ENCODE measurements at places on chromosomes 5 and 9.

GRCh38 chr5:29247346-29248028 lies 1946.0 kb upstream of the CDH6 start:
- DNase-seq, result no peak

DNA sequence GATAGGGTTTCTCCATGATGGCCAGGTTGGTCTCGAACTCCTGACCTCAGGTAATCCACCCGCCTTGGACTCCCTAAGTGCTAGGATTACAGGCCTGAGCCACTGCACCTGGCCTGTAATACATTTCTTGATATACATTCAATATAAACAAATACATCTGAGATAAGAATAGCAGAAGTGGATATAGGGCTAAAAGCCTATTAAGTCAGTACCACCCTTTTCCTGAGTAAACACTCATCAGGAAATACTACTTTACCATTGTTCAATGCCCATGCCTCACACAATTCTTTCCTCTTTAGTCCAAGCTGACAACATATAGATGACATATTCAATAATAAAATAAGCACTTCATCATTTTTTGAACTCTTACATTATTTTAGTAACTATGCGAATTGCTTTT lies 64.8 kb downstream of the MRPS27 start:
- DNase-seq, result no peak

- no peak for DNase-seq
These were observed 1383.0 kb upstream of the C9orf72 start for GRCh38 chr9:28956116-28956880.

DNA sequence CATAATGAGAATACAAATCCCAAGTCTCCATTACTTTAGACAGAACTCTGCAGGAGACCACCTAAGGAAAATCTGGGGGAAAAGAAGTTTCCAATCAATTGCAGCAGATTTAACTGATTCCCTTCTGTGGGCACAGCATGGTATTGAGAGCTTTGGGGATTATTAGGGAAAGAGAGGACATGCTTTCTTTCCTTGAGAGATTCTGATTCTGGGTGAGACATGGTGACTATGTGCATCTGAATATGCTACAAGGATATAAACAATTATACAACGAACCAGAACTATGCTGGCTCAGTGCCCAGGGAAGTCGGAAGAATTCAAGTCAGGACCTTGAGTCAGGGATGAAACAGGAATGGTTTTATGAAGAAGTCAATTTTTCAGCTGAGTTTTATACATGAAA lies 183.7 kb downstream of the PDE4D start:
- DNase-seq, result no peak

- DNase-seq, result no peak
These were observed 298.3 kb upstream of the EFNA5 start for GRCh38 chr5:107968998-107969397.

DNA sequence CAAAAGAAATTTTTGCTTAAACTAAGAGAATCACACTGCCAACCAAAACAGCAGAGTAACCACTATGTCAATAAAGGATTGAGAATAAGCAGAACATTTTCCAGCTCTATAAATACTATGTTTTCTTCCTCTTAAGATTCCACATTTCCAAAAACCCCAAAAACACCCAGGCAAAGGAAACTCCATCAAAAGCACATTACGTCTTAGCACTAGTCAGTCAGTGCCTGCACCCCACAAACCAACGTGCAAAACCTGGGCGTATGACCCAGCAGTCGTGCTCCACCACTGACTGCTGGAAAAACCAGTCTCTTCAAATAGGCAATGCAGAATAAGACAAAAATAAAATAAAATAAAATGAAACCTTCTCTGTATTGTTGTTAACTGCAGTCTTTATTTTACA lies 85.3 kb downstream of the GNAQ start:
- no peak for DNase-seq

DNA sequence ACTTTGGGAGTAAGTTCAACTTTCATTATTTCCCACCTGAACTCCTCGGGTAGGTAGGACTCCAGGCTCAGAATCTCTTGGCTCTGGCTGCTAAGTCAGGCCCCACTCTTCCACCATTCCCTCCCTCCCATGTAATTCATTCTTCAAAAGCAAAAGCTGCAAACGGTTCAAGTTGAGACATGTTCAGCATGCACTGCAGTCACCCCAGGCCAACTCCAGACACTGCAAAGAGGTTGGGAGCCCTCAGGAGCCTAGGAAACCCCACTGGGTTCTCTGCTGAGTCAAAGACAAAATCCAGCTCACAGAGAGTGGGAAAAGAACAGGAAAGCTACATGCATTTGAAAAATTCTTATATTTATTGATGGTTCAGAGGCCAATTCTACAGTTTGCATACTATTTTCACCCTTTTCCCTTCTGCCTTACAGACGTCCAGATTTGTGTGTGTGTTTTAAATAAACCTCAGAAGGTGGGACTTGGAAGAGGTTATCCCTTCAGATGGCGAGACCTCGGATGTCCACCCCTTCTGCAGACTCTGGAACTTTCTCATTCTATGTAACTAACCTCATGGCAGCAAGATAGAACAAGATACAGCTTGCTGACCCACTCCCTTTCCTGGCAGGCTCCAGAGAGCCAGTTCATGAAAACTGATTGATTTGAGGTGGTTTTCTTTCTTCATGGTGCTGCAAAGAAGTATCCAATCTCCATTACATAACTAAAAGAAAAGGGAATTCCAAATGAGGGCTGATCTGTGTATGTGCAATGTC lies 65.7 kb upstream of the EQTN start:
- DNase-seq, result no peak

GRCh38 chr5:148005788-148006520 lies 57.8 kb upstream of the SPINK5 start:
- DNase-seq, result no peak

DNA sequence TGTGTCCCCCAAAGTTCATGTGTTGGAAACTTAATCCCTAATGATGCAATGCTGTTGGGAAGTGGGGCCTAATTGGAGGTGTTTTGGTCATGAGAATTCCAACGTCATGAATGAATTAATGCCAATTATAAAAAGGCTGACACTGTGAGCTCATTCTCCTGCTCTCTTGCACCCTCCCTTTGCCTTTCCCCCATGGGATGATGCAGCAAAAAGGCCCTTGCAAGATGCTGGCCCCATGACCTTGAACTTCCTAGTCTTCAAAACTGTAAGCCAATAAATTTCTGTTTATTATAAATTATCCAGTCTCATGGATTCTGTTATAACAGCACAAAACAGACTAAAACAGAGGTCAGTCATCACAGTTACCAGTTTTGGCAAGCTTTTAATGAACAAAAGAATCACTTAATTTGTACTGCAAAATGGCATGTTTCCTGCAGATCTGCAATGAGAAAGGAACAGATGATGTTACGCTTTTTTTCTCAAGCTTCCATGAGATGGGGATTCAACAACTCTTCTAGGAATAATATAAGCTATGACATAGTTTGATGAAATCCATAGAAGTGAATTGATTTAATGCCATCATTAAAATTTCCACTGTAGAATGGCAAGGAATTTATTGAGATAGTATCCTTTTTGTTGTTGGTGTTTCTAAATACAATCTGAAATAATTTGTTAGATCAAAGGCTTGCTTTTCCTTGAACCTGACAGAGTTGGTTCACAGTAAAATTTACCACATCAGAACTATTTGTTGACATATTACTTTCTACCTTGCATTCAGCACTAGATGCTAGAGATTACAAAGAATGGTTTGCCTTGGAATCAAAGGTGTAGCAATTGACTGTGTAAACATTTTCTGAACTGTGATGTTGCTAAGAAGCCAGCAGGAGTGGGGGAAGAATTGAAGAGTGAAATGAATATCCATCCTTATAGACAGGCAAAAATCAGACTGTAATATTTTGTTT lies 29.3 kb upstream of the RFK start:
- no peak for DNase-seq

GRCh38 chr9:126791406-126792230 lies 13.2 kb upstream of the ZBTB43 start:
- DNase-seq, result no peak

GRCh38 chr9:68957479-68957878 lies 56.4 kb downstream of the PRKACG start:
- DNase-seq, result no peak

DNA sequence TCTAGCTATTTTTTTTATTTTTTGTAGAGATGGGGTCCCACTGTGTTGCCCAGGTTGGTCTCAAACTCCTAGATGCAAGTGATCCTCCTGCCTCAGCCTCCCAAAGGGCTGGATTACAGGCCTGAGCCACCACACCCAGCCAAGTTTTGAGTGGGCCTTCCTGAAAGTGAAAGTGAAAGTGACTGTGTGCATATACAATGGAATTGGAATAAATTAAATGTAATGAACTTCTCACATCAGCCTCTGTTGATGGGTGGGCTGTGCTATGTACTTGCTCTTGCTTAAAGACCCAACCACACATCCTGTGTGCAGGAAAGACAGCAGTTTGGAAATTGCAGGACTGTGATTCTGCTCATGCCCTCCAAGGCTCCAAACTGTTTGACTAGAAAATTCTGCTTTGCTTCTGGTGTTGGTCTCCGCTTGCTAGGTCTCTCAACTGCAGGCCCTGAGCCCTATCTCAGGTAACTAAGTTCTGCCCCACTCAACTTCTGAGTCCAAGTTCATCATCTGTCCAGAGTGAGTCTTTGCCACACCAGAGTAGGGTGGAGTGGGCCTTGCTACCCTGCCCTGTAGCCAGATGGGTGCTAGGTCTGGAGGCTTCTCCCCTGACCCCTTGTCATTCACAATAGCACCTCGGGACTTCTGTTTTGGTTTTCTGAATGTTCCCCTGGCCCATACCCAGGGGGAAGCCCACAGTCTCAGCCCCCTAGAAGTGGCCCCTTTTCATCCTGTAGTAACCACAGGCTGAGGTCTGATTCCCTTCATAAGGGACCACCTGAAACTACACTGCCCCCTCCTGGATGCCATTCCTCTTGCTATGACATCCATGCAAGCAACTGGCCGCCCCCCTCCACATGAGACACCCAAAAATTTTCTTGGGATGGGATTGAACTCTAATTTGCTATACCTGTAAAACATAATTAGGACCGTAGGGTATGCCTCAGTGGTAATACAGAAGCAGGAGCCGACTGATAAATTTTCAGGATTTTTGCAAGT lies 36.5 kb upstream of the RAD23B start:
- DNase-seq, result no peak

DNA sequence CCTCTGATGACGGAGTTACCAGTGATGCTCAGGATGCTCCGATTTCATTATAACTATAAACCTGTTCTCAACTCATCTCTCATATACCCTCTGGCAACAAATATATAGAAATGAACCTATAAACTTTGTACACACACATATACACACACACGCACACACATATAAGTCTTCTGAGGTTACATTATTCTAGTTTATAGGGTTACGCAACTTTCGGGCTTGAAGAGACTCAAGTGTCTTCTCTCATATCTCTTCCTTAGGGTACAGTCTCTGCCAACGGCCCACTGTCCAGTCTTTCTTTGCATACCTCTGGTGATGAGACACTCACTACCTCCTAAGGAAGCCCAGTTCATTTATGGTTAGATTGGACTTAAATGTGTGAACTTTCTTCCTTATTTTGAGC lies 69.4 kb upstream of the TBC1D2 start:
- DNase-seq, result no peak

DNA sequence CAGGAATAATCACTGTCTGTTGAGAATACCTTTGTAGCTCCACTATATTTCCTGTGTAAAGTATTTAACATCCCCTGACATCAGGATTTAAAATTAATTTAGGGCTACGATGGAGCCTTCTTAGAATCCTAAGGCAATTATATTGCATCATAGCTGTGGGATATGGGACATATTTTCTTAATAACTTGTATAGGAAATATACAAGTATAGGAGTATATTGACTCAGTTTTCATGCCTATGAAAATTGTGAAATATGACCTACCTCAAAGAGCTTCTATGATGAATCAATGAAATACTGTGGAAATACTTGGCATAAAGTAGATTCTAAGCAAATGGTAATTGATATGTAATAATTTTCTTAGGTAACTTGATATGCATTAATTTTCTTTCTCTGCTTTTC lies 221.0 kb upstream of the KLF4 start:
- no peak for DNase-seq

DNA sequence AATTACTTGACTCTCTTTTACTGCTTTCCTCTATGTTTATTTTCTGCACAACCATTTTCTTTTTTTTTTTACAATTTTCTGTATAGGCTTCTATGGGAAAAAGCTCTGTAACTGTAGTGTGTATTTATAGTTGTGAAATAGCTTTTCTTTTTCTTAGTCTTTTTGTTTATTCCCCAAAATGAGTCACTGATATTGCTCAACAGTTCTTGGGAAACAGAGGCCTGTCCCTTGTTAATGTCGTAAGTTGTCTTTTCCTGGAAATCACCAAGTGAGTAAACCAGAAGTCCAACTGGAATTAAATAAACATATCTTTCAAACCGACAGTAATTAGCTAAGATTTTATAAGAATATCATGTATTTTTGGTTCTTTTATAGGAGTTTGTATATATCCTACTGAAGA lies 325.1 kb upstream of the PRR16 start:
- no peak for DNase-seq

- no peak for DNase-seq
These were observed 190.3 kb upstream of the NMUR2 start for GRCh38 chr5:152595405-152595804.

DNA sequence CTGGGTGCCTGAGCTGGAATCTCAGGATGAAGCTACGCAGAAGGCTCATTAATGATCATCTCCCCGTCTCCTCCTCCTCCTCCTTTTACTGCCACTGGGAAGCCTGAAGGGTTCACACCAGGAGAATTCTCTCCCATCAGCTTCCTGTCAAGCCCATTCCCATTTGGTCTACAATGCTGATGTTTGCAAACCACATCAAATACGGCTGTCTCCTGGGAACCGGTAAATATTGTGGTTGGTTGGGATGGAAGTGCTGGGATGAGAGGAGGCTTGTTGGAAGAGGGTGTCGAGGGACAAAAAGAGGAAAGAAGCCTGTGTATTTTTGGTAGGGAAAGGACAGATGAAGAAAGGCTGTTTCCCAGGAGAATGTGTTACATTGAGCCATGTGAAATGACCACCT lies 13.2 kb upstream of the S1PR3 start:
- DNase-seq, result no peak

DNA sequence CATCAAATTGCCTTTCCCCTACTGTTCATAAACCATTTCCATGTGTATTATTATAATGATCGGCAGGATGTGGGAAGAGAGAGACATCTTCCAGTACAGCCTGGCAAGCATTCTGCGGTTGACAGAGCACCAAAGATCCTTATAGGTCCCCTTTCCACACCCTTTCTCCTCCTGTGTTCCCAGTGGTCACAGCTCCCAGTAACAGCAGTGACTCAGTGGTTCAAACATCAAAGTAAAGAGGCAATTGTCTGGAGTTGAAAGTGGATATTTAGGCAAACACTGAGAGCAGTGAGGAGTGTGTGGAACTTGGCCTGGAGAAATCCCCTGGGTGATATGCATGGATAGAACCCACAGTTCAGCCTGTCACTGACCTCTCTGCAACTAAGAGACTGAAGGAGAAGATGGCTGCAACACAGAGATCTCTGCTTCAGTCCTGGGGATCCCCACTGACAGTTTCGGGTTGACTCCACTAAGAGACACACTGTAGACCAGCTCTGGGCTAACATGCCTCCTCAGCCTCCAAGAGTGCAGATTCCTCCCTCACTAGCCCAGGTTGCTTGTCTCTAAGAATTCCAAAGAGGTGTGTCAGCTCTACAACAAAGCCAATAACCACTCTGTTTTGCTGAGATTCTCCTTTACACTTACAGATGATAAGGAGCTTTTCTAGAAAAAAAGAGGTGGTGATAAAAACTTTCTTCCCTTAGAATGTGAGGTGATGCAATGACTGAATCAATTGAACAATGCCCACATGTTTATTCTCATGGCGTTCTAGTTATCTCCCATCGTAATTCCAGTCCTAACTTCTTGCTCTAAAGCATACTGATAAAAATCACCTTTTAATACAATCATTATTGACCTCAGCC lies 94.4 kb upstream of the IL6ST start:
- DNase-seq, result no peak

GRCh38 chr9:99171225-99172123 lies 50.3 kb downstream of the ALG2 start:
- DNase-seq, result no peak
